ACHN (cell line): ENCODE measurements at places on chromosomes 11 and 22.
A peak's percentile ranks its signal among the peaks of the same experiment; 100 is the strongest.

DNA sequence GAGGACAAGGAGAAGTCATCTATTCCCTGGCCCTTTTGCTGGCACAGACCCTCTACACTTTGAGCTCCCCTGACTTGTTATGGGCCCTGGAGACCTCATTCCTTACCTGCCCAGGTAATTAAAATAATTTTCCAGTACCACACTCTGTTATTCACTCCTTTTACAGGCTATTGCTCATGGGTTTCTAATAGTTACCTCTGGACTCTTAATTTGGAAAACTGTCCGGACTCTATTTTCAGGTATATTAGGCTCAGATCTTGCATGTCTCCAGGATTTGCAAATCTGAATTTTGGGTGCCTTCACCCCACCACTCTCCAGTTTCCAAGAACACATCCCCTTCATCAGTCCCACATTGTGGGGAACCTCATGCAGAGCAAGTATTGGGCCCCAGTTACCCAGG lies 186.8 kb upstream of the SESN3 start:
- no peak for DNase-seq

DNA sequence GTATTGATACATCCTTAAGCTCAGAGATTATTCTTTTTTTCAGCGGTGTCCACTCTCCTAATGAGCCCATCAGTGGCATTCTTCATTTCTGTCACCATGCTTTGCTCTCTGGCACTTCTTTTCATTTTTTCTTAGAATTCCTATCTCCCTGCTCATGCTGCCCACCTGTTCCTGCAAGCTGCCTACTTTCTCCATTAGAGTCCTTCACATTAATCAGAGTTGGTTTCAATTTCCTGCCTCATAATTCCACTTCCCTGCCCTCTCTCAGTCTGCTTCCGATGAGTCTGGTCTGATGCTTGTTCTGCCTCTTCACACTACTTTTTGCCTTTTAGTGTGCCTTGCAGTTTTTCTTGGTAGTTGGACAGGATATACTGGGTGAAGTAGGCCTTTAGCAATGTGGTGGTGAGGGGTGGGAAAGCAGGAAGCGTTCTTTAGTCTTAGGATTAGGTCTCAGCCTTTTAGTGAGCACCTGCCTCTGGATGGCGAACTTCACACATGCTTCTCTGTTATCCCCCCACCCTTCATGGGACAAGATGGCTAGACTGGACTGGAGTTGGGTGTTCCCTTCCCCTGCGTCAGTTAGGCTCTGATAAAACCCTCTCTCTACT lies 53.6 kb downstream of the CECR2 start:
- no peak for DNase-seq

GRCh38 chr11:77442394-77443053 lies 31.4 kb downstream of the PAK1 start:
- DNase-seq: no peak

GRCh38 chr11:62958547-62959421 lies 26.0 kb downstream of the SLC22A6 start:
- DNase-seq: no peak

- peak; percentile 16 for DNase-seq
Measured at GRCh38 chr22:31995046-31995445, 48.0 kb upstream of the SLC5A1 start.

- DNase-seq: no peak
Measured at GRCh38 chr22:21826204-21826603, 41.2 kb downstream of the MAPK1 start.

GRCh38 chr11:121104312-121104762 lies 3.3 kb downstream of the TECTA start:
- no peak for DNase-seq
